MM.1S (cell line): ENCODE measurements at places on chromosomes 2 and 18.

- no peak for DNase-seq
These were observed 34.7 kb downstream of the TTR start for GRCh38 chr18:31626409-31626808.

DNA sequence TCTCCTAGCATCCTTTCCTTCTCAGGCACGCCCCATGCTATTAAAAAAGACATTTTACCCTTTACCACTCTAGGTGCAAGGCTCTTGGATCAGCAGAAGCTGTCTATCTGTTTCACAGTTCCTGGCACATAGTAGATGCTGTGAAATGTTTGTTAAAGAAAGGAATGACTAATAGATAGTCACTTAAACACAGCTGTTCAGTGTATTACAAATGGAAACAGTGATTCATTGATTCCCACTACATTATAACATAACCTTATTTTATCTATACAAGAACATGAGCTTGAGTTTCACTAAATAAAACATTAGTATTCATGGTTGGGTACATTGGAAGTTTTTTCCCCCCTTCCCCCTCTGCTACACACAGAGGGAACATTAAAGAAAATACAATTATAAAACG, 142.1 kb downstream of the ASXL3 start:
- DNase-seq = no peak

DNA sequence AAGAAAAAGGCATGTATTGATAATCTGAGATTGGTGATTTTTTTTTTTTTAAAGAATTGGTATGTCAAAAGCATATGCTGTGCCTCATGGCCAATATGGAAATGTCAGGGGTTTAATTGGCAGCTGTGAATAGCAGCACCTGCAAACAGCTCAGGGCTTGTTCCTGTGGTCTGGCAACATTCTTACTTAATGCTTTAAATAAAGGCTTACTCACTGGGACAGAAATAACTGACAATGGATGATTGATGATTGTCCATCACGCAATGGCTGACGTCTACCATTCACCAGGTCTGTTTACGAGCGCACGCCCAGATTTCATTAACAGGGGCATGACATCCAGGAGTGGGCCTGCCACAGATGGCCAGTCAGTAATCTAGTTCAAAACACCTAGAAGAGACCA, 66.7 kb downstream of the ETAA1 start:
- DNase-seq = peak; percentile 88

DNA sequence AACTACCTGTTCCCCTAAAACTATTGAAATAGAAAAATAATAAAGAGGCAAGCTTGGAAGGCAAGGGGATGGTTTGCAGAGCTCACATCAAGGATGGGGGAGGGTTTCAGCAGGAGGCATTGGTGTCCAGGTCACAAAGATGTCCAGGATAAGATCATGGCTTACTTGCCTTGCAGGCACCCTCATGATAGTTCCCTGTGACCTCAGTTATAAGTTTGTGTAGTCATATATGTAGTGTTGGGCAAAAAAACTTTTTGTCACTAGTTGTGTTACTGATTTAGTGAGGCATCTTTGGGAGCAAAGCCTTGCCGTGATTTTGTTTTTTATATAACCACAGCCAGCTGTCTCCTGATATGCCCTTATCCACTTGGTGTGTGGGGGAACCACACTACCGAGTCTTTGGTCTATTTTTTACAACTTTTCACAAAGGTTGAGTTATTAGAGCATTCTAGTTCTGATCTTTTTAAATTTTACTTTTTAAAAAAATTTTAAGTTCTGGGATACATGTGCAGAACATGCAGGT, 53.3 kb downstream of the IL1R2 start:
- DNase-seq = no peak

DNA sequence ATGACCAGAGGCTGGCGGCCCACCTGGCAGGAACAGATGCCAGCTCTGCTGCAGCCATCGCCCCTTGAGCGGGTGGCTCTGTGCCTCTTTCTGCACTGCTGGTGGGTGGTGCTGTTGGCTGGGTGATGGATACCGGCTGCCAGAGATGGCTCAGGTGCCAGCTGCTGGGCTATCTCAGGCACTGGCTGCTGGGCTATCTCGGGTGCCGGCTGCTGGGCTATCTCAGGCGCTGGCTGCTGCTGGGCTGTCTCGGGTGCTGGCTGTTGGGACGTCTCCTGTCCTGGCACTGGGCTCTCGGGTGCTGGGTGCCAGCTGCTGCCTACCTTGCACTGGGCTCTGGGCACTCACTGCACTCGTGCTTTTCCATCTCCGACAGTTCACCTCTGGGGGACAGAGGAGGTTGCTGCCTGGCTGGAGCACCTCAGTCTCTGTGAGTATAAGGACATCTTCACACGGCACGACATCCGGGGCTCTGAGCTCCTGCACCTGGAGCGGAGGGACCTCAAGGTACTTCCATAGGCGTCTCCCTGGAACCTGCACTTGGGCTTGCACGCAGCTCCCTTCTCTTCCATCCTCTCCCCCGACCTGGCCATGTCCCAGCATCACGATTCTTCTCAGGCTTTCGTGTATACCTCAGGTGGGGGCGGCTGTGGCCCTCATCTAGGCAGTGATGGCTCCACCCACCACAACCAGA, 98.4 kb downstream of the USP40 start:
- no peak for DNase-seq

- no peak for DNase-seq
These were observed 85.9 kb upstream of the NFATC1 start for GRCh38 chr18:79309614-79310358.

- DNase-seq = no peak
These were observed 110.9 kb upstream of the FOSL2 start for GRCh38 chr2:28281739-28282138.

GRCh38 chr2:239711911-239712570, 311.2 kb upstream of the HDAC4 start:
- DNase-seq = no peak

- DNase-seq = no peak
These were observed 268.9 kb upstream of the CCDC68 start for GRCh38 chr18:55228191-55228590.

DNA sequence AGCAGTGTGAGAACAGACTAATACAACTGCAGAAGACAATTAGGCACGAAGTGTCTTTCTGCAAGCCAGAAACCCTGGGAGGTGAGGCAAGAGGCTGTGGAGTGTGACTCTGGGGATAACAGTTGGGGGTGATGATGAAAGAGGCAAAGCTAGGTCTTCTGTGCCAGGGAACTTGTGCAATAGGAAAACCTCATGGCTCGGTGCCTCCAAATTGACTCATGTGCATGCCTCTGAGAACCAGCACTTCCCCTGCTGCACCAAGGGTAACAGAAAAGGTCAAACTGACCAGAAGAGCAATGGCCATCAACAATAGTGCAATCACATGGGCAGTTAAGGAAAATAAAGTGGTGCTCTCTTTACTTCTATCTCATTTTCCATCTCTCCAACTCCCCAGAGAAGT, 136.4 kb downstream of the SCG2 start:
- no peak for DNase-seq

DNA sequence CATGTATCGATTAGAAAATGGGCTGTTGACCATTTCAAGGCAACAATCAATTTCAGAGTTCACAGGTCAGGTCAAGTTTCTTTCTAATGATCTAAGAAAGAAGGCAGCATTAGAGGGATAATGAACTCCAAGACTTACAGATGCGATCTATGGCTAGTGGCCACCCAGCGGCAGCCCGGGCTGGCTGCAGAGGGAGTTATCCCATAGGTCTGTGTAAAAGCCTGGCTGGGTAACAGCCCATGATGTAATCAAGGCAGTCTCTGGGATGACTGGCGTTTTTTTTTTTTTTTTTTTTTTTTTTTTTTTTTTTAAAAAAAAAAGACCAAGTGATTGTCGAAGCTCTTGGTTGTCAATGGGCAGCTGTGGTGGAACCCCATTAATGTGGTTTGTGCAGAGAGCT, 171.1 kb upstream of the SKOR2 start:
- DNase-seq = no peak

DNA sequence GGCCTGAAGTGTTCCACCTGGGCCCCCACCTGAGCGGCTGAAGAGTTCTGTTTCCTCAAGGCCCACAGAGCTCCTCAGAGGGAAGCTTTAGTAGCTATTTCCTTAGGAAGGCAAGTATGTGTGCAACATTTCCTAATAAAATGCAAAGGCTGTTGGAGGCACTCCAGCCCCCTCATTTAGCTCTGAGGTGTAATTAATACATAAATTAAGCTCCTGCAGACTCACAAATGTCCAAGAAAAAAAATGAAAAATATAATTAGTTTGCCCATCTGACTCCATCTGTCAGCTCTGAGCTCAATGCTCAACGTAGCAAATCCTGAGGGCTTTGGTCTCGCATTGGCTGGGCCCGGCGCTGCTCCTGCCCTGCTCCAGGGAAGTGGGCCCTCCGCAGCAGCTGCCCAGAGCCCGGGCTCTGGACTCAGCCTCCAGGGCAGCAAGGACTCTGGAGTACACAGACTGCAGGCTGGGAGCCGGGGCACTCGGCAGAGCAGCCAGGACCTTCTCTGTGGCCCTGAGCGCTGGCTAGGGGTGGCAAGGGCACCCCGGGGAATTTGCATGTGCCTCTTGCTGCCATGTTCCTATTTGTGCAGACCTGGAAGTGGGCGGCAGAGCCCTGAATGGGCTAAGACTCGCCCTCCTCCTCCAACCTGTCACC, 23.4 kb upstream of the C1QL2 start:
- DNase-seq = no peak

- no peak for DNase-seq
These were observed 84.1 kb downstream of the LDLRAD4 start for GRCh38 chr18:13302457-13303225.

DNA sequence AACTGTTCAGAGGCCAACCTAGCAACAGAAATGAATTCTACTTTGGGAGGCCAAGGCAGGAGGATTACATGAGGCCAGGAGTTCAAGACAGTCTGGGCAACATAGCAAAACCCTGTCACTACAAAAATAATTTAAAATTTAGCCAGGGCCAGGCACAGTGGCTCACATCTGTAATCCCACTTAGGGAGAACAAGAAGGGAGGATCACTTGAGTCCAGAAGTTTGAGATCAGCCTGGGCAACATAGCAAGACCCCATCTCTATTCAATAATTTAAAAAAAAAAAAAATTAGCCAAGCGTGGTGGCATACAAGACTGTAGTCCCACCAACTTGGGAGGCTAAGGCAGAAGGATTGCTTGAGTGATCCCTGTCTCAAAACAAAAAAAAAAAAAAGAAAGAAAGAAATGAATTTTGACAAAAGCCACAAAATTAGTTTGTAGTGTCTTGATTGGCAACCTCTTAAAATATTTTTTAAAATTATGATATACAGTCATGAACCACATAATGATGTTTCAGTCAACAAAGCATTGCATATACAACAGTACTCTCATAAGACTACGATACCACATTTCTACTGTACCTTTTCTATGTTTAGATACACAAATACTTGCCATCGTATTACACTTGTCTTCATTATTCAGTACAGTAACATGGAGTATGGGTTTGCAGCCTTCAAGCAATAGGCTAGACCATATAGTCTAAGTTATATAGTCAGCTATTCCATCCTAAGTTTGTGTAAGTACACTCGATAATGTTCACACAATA, 130.7 kb downstream of the ZFP36L2 start:
- no peak for DNase-seq
